Amniotic stem cell (primary cell): ENCODE measurements at places on chromosomes 2 and 18.

- DNase-seq = no peak
Observed at GRCh38 chr2:74845991-74846390, 12.1 kb downstream of the HK2 start.

DNA sequence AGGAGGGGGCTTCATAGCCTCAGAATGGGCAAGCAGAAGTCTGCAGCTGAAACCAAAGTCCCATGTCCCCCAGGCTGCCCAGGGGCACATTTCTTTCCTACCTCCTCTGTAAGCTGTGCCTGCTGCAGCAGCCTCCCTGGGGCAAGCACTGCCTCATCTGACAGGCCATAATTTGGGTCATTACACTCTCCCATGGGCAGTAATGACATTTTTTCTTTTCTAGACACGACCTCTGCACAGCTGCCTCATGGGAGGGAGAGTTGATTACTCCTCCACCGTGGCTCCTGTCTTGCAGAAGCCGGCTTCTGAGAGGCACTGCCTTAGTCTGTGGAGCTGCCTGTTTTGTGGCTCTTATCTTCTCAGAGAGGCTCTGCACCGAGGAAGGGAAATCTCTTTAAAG, 268.9 kb downstream of the TDRD15 start:
- no peak for DNase-seq

DNA sequence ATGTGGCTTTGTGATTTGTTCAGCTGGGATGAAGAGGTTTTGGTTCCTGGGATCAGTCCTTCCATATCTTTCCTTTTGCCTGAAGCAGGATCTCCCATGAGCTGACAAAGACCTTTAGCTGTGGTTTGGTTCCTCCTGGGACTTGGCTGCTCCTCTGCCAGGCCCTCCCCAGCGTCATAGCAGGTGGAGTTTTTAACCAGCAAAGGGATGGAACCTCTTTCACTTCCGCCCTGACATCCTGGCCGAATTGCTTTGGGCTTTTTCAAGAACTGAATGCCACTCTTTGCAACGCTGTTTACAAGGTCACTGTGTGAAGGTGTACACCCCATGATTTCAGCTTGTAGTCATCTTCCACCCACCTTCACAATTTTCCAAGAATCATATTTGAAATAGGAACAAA, 390 bp downstream of the PCARE start:
- DNase-seq = no peak

DNA sequence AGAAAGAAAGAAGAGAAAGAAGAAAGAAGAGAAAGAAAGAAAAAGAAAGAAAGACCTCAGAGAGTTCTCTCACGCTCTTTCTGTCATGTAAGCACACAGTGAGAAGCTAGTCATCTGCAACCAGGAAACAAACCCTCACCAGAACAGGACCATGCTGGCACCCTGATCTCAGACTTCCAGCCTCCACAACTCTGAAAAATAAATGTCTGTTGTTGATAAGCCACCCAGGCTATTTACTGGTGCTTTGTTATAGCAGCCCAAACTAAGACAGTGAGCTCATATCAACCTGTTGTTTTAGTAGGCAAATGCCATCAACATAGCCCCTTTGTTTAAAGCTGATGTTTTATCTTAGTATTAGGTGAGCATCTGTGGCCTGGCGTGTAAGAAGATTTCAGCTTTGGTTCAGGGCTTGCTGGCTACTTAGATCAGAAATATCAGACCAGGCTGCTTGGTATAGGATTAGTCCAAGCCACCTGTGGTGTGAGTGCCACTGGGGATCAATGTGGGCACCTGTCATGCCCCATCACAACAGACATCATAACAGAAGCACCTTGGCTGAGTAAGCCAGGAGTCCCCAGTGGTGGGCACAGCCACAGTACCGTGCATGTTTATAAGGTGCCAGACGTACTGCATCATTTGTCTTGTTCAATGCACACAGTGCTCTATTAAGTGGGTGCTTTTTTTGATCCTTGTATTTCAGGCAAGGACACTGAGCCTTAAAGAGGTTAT, 94.4 kb downstream of the LBH start:
- DNase-seq = no peak

DNA sequence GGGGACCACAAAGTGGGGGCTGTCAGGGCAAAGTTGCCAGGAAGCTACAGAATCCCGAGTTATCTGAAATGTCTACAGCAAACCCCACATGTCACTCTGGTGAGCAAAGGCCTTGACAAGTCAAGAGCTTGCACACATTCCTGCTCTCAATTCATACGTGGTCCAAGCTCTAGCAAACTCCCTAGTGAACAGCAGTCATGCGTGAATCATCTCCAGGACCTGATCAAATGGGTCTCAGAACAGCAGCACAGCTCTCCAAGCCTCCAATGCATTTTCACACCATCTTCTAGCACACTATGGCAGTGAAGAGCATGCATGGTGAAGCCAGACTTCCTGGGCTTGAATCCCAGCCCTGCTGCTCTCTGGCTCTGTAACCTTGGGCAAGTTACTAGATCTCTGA, 68.5 kb downstream of the MYO5B start:
- DNase-seq = no peak

- DNase-seq = no peak
Observed at GRCh38 chr2:28592481-28592880, 96.6 kb downstream of the PLB1 start.

GRCh38 chr2:50443868-50444630, 587.9 kb downstream of the NRXN1 start:
- no peak for DNase-seq

GRCh38 chr2:3725002-3725401, 21.6 kb downstream of the DCDC2C start:
- DNase-seq = no peak

DNA sequence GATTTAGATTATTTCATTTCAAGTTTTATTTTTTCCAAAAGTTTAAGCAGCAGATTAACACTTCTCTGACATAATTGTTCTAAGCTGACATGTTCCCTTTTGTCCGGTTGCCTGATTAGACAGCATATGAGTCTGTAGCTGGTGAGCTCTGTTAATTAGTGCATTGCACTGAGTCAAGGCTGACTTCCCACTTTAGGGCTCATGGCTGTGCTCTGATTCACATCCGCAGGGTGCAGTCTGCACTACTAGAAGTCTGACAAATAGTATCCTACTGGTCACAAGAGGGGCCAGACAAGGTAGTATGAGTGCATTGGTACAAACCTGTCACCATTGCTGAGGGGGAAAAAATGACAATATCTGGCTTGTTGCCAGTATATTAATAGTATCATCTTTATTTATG, 443.9 kb upstream of the ZNF804A start:
- no peak for DNase-seq

GRCh38 chr2:37459095-37459981, 114.9 kb downstream of the QPCT start:
- peak; percentile 44 for DNase-seq

DNA sequence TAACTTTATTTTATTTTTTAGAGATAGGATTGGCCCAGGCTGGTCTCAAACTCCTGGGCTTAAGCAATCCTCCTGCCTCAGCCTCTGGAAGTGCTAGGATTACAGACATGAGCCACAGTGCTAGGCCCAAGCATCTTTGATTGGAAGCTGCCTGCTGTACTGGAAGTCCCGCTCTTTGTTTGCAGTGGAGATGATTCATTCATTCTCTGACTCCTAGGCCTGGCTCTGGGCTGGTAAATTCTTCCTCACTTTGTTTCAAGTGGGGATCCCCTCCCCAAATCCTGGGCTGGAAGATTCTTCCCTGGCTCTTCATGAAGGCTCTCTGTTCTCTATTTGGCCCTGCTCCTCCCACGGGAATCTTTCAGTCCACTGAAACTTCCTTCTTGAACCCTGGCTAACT, 81.9 kb downstream of the NEURL3 start:
- DNase-seq = no peak

DNA sequence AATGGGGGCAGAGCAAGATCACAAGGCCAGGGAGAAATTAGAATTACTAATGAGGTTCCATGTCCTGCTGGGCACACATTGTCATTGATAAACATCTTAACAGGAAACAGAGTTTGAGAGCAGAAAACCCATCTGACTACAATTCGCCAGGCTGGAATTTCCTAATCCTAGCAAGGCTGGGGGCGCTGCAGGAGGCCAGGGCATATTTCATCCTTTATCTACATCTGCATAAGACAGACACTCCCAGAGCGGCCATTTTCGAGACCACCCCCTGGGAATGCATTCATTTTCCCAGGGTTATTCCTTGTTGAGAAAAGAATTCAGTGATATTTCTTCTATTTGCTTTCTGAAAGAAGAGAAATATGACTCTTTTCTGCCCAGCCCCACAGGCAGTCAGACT, 152.7 kb downstream of the SUCLG1 start:
- DNase-seq = no peak

DNA sequence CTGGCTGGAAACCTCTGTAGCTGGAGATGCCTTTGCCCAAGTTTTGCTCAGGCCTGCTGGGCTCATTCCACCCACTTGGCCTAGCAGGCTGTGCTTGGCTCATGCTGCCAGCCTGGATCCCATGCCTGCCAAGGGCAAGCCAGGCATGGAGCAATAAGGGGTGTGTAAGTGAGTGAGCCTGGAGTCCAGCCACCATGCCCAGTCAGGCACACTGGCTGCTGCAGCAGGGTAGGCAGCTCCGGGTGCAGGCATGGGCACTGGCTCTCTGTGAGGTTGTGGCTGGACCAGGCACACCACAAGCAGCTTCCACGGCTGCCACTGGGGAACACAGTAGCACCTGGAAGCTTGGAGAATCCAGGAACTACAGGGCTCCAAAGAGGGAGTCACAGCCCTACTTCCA, 147.7 kb upstream of the HS6ST1 start:
- no peak for DNase-seq

DNA sequence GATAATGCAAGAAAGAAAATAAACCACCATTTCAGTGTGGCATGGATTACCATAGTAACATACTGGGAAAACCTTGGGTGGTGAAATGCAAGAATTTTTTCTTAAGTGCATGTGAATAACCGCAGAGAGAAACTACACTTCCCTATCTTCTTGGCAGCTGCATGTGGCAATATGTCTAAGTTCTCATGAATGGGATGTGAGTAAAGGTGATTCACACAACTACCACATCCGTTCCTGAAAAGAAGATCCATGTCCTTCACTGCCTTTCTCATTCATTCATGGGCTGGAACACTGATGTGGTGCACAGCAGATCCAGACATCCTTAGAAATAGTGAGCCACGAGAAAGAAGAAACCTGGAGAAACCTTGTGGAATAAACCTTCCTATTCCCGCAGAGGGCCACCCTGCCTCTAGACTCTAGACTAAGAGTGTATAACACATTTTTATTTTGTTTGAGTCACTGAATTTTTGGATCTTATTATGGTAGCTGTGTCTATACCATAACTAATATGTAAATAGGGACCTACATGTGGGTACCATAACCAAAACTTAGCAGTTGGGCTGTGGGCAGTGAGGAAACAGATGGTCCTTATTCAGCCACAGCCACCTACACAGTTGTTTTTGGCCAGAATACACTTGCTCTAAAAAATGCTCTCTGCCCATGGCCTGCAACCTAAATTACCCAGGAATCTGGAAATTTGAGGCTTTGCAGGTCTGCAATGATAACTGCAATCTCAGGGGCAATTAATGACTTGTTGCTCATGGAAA, 573.3 kb downstream of the LRP1B start:
- DNase-seq = peak; percentile 25

DNA sequence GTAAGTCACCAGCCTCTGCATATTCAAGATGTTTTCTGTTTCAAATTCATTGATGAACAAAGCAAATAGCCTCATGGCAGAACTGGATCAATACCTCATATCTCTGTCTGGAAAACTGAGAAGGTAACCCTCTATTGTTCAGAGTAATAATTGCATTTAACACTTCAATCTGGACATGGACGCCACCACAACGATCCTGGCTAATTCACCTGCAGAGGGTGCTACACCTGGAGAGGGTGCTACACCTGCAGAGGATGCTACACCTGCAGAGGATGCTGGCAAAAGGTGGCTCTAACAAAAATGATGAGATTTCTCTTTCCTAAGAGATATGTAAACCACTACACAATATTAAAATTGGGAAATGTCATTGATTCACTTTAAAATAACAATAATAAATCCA, 183.1 kb upstream of the HNRNPA3 start:
- DNase-seq = no peak

DNA sequence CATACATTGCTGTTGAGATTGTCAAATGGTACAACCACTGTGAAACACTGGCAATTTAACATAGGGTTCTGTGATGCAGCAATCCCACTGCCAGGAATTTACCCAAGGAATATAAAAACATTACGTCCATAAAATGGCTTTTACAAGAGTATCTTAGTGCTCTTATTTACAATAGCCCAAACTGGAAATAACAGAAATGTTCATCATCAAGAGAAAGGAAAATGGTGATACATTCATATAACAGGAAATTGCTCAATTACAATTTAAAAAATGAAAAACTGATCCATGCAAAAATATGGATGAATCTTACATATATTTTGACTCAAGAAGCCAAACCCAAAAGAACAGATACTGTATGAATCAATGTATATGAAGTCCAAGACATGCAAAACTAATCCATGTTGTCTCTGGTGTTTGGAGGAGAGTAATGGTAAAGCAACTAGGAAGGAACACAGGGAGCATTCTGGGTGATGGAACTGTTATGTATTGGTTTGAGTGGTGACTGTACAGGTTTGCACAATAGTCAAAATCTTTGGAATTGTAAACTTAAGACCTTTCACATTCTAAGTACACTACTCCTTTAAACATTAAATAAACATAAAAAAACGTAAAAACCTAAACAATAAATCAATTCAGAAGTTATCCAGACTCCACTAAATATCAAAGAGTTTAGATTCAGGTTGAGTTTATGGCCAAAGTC, 104.8 kb upstream of the WDR75 start:
- DNase-seq = no peak

GRCh38 chr2:151363709-151364108, 6.3 kb downstream of the TNFAIP6 start:
- DNase-seq = no peak

DNA sequence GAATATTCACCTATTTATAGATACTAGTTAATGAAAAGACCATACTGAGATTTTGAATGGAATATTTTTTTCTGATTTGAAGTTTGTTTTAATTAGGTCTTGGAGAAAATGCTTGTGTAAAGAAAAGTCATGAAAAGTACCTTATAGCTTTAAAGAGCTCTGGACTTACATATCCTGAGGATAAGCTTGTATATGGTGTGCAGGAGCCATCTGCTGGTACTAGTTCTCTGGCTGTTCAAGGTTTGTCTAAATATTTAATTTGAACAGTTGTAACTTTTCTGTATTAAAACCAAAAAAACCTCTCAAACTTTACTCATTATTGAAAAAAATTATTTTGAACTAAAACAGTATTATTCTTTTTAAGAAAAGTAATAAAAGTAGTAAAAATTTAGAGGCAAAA, 50.1 kb downstream of the UBR3 start:
- DNase-seq = no peak
